ENCODE measurements at places on chromosomes 1 and 21. TPM values are rescaled to one million over a fixed set of nuclear protein-coding genes. Genes with fewer than 3 reads are reported as not detected.

- no peak for DNase-seq
Measured at GRCh38 chr21:28337315-28337714, 655.4 kb downstream of the LTN1 start.

DNA sequence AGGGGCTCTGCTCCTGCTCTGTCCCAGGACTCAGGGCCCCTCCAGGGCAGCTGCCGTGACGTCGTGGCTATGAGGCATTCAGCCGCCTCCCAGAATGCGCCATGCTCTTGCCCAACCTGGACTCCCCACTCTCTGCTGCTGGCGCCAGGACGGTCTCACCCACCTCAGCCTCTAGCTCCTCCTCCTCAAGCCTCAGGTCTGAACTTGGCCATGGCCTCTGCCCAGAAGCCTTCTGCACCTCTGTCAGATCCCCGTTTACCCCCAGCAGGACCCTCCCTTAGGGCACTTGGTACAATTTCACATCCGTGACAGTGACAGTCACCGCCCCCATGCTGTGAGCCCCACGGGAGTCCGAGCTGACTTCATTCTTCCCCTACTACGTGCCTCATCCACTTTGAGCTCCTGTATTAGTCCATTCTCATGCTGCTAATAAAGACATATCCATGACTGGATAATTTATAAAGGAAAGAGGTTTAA is 4.9 kb downstream of the CSTB start:
- no peak for DNase-seq

DNA sequence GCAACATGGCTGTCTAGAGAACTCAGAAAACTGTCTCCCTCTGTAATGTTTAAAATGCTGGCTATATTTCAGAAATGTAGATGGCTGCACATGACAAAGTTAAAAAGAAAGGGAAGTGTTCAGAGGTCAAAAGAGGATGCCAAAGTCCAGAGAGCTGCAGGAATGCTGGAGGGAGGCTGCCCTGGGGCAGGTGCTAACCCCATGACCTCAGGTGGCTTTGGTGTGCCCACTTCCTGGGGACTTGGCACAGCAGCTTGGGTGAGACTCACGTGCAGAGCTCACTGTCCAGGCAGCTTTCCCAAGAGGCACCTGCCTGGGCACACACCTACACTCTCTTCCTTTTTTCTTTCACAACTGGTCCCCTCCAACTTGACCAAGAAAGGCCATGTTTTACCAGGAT is 256.4 kb downstream of the KCNJ6 start:
- DNase-seq: no peak

- DNase-seq: no peak
Measured at GRCh38 chr1:41983451-41983850, 64.7 kb upstream of the HIVEP3 start.

DNA sequence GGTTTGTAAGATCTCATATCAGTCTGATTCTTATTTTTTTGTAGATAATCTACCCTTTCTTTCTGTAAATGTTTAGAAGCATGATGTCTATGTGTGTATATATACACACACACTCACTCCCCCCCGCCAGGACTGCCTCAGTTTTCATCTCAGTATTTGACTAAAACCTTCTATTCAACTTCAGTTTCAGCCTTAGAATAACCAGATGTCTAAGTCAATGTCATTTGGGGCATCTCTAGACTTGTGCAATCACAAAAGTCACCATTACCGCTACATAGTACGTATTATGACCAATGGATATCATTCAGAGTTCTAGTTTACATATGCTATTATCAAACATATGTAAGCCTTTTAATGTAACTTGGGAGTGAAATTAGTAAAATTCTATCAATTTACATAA is 53.3 kb upstream of the BOLA1 start:
- DNase-seq: peak; percentile 53

GRCh38 chr21:17548262-17548661 is 35.4 kb downstream of the CXADR start:
- no peak for DNase-seq

GRCh38 chr1:227068883-227069282 is 128.8 kb downstream of the COQ8A start:
- no peak for DNase-seq

DNA sequence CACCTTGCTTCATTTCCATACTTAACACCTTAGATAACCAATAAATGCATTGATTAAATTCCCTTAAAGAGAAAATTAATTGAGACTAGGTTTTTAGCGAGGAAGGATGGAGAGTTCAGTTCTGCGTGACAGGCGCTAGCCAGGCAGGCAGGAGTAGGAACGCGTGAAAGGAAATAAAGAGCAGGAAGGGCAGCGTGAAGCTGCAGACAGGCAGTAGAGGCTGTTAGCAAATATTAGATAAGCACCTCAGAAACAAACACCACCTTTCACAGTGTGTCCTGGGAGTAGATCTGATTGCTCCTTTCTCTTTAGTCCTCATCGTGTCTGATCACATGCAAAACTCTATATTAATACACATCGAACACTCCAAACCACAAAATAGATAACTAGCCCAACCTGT is 282.7 kb upstream of the ADGRL2 start:
- DNase-seq: no peak

- DNase-seq: no peak
Measured at GRCh38 chr1:11847667-11848372, at the start of gene NPPA. Gene NPPA (minus strand): TSS chr1:11847783. CDS start chr1:11847684, 99 bp downstream.

GRCh38 chr1:92446546-92446945 is 40.2 kb downstream of the GFI1 start:
- no peak for DNase-seq

- no peak for DNase-seq
Measured at GRCh38 chr1:241115784-241116183, 241.2 kb downstream of the RGS7 start.

- DNase-seq: no peak
Measured at GRCh38 chr1:53073868-53074311, 11.9 kb downstream of the PODN start.

GRCh38 chr1:47431534-47431933 is 6.3 kb upstream of the FOXD2 start:
- DNase-seq: no peak

DNA sequence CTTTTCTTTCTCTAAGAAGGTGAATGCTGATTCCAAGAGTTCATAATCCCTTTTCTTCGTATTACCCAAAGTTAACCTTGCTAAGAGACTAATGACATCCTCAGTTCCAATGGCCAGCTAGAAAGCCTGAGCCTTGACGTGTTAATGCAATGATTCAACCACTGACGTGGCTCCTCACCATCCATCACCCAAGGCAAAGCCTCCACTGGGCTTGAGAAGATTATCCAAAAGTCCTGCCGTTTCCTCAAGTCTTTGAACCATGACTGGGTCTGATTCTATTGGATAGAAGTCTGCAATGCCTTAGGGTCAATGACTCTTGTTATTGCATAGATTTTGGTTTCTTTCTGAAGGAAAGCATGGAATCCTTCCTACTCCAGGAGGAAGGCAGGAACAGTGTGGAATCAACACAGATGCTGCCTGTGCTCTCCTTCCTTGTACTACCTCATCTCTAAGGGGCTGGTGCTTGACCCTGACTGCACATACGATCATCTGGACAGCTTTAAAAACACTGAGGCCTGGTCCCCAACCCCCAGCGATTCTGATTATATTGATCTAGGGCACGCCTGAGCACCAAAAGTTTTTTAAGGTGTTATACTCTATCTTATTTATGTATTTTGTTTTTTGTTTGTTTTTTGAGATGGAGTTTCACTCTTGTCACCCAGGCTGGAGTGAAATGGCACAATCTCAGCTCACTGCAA is 69.3 kb upstream of the ANGPTL1 start:
- no peak for DNase-seq

GRCh38 chr1:207747627-207748492 is 4.0 kb upstream of the CD46 start:
- no peak for DNase-seq

GRCh38 chr1:7266561-7266960 is 481.3 kb downstream of the CAMTA1 start:
- no peak for DNase-seq

DNA sequence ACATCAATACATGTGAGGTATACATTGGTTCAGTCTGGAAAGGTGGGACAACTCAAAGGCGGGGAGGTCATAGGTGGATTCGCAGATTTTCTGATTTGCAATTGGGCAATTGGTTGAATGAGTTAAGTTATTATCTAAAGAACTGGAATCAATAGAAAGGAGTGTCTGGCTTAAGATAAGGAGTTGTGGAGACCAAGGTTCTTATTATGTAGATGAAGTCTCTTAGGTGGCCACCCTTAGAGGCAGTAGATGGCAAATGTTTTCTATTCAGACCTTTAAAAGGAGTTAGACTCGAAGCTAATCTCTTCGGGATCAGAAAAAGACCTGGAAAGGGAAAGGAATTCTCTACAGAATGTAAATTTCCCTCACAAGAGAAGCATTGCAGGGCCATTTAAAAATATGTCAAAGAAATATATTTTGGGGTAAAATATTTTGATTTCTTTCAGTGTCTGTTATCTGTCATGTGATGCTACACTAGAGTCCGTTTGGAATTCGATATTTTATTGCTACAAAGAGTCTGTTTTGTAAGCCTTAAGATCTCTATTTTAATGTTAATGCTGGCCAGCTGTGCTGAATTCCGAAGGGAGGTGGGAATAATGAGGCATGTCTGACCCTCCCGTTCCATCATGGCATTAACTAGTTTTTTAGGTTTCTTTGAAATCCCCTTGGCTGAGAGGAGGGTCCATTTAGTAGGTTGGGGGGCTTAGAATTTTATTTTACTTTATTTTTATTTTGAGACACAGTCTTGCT is 265.1 kb downstream of the PTPRU start:
- no peak for DNase-seq

GRCh38 chr21:27466140-27466539 is 499.3 kb upstream of the ADAMTS5 start:
- no peak for DNase-seq

GRCh38 chr21:25658427-25659035 is 19.5 kb downstream of the JAM2 start:
- no peak for DNase-seq

DNA sequence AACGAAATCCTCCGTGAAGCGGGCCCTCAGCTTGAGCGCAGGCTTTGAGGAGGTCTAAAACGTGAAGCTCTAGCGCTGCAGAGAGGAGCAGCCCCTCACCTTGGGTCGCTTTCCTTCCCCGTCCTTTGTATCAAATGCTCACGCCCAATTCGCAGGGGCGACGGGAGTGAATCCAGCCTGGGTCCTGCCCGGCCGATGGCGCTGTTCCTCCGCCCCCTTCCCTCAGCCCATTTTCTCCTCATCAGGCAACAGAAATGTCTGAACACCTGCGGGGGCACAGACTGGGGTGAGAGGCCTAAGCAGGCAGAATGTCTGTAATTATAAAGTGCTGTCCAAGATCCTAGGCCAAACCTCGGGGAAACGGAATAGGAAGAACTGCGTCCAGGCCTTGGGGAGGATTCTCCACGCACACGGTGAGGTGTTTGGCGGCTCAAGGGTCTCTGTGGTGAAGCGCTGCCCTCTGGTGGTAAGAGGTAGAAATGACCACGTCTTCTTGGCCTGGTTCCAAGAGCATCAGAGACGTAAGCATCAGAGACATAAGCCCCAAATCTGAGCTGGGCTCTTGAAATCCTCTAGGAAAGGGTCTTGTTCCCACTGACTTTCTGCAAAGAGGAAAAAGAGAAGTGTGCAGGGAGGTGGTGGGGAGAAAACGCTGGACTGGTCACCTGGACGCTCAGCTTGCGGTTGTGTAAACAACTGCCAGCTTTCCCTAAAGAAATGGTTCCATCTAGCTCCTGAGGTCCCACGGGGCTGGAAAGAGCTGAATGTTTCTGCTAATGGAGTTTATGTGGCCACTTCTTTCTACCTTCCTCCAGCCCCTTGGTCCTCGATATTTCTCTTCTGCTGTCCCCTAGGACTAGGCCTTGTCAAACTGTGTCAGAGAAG is 92.1 kb upstream of the CD53 start:
- DNase-seq: peak; percentile 83

TNNT2 gene
- total RNA-seq: not detected

GJA9 gene
- total RNA-seq: not detected

MTMR11 gene
- 2.2 TPM for total RNA-seq

BSND gene
- not detected for total RNA-seq

HSD3B1 gene
- not detected for total RNA-seq

LCE1F gene
- not detected for total RNA-seq

PFKL gene
- 197 TPM for total RNA-seq

ATP6V1G3 gene
- total RNA-seq: not detected

ANGPTL3 gene
- total RNA-seq: not detected

Data from activated CD4-positive, alpha-beta memory T cell treated with anti-CD3 and anti-CD28 coated beads for 36 hours (primary cell).